ENCODE measurements at places on chromosomes 3 and 15. TPM values are rescaled to one million over a fixed set of nuclear protein-coding genes. Genes with fewer than 3 reads are reported as not detected.

The RASL12 gene
- total RNA-seq: not detected

DNA sequence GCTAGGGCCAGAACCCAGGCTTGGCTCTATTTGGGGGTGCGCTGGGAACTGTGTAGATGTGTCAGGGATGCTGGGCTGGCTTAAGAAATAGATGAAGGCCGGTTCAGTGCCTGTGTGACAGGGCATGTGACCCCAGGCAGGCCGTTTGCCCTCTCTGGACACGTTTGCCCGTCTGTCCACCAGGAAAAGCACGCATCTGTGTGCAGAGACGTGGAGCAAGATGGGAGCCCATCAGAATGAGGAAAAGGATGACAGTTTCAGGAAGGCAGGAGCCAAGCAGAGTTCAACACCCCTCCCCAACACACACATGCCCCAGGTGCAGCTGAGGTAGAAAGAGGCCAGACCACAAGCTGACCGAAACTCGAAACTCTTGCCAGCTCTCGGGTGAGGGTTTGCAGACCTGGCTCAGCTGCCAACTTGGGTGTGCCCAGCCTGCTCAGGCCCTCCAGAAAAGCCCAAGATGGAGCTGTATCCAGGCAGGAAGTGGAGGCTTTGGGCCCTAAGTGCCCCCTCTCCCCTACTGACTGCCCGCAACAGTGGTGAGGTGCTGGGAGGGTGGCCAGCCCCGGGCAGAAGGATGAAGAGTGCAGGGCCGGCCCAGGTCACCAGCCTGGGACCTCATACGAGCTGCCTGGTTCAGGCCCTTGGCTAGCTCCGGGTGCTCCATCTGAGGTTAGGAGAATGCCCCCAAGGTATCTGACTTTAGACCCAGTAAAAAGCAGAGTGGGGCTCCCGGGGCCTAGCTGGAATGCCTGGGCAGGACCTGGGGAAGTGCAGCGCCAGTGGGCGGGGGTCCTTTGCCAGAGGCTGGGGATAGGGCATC, 10.2 kb upstream of the MESP1 start:
- no peak for DNase-seq

The PARP15 gene
- not detected for total RNA-seq

DNA sequence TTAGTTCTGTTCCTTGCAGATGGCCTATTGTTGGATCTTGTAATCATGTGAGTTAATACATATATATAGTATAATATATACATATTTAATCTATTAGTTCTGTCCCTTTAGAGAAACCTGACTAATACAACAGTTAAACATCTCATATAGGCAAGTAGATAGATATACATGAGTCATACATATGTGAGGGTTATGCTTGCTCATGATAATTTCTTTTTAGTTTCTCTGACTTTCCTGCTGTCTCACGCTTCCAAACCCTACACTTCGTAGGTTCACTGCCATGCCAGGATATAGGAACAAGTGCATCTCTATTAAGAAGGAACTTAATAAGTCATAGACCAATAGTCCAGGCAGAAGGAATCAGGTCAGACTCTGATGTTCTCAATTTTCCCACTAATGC, 16.8 kb upstream of the CLDN16 start:
- DNase-seq: no peak

The XCR1 gene
- not detected for total RNA-seq

The FMN1 gene
- 4.0 TPM for total RNA-seq

The STRA6 gene
- 0.45 TPM for total RNA-seq

The HGD gene
- total RNA-seq: 91.5 TPM

DNA sequence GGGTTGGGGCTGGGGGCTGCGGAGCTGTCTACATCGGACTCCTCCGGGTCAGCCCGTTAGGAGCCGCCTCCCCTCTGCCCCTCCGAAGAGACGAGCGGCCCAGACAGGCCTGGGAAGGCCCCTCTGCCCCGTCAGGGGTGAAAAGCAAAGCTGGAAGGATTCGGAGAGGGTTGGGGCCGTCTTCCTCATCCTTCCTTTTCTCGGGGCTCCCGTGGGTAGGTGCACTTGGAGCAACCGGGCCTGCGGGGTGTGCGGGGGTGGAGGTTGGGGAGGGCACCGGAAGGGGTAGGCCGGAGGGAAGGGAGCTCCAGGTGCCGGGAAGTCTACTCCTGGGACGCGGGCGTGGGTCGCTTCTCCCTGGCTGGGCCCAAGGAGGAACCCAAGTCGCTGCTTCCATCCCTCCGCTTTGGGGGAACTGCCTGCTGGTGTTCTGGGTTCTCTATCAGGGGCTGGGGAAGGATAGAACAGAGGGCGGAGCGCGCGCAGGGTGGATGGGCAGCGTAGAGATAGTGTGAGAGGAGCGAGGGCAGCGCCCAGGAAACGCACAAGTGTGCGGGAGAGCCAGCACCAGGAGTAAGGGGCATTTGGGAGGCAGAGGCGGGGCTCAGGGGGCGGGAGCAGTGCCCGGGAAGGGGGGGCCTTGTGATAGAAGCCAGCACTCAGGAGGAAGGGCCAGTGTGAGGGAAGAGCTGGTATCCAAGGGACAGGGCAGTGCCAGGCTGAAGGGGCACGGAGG, 590 bp downstream of the POLR2H start:
- no peak for DNase-seq

GRCh38 chr15:59762558-59762957, 73.4 kb upstream of the BNIP2 start:
- DNase-seq: no peak

The SLMAP gene
- 61.5 TPM for total RNA-seq

DNA sequence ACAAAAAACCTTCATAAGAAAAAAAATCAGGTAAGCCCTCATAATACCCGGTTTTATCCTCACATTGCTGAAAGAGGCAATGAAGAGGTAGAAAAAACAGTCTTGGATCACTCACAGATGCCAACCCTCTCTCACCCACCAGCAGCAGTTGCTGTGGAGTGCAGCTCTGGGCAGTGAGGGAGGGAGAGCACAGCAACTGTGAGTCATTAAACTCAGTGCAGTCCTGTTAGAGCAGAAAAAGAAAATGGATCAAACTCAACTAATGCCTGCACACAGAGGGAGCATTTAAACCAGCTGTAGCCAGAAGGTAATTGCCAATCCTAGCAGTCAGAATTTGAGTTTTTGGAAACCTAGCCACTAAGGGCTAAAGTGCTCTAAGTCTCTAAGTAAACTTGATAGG, 1050.6 kb upstream of the ALCAM start:
- DNase-seq: peak; percentile 45

DNA sequence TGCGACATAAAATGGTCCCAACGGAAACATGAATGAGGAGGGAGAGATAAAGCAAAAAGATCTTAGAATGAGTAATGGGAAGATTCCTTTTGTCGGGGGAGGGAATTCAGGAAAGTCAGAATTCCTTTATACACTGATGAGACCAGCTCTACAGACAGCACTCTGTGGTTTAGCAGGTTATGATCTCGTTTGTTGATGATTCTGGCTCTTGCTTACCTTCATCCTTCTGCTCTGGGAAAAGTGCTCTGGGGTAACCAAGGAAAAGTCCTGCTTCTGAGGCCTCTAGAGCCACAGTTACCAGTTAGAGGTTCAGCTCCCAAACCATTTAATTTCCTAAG, 150.7 kb upstream of the NR2E3 start:
- DNase-seq: peak; percentile 18

DNA sequence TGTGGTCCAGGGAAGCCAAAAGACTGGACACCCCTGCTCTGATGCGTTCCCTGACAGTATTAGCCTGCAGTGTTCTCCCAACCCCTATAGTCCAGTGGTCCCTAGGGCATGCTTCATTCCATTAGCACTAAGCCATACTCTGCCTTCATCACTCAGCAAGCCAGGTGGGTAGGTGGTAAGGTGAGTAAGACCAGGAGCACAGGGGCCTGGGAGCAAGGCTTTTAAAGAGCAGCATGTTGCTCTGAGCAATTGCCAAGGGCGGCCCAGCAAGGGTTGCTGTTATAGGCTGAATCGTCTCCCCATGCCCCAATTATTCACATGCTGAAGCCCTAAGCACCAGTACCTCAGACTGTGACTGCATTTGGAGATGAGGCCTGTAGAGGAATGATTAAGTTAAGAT, 11.0 kb downstream of the CXCR6 start:
- DNase-seq: no peak

DNA sequence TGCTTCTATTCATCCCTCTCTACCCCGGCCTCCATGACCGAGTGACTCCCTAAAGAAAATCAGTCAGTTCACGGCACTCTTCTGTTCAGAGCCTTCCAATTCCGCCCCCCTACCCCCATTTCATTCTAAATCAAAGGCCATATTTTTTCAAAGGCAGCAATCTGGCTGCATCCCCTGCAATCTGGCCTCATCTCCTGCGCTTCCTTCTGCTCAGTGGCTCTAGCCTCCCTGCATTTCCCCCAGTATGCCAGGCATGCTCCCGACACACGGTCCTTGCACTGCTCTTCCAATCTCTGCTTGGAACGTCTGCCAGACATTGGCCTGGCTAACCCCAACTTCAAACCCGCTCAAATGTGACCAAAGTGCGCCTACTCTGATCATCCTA, 67.7 kb downstream of the EXOG start:
- DNase-seq: no peak

The SPESP1 gene
- 0.75 TPM for total RNA-seq

- no peak for DNase-seq
These were observed 114.2 kb downstream of the ULK4 start for GRCh38 chr3:41847679-41848078.

GRCh38 chr15:75192307-75192706, 9.4 kb upstream of the C15orf39 start:
- DNase-seq: no peak

DNA sequence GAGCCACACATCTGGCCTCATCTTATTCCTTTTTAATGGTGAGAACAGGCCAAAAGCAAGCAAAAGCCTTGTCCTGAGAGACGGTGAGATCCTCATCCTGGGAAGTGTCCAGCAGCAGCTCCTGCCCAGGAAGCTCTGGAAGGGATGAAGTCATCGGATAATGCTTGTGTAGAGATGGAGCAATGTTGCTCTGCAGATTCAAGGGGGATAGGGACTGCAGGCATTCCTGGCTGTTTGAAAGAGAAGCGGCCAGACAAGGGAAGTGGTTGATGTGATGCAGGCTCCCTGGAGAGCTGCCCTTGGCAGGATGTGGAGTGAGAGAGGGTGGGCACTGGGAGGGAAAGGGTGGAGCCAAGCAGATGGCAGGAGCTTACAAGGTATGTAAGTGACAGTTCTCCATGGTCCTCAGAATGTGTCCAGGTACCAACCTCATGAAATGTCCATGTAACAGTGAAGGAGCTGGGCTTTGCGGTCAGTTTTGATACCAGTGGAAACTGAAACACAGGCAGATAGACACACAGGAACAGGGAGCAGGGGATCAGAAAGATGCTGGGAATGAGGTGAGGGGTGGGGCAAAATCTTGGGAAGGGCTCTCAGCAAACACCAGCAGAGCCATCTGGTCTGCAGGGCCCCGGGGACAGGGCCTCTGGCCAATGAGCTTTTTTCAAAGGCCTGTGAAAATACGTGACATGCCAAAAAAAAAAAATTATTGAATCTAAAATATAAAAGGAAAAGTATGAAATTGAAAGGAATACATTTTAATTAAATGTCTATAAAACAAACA, 32.2 kb upstream of the LACTB start:
- DNase-seq: peak; percentile 51

The SHC4 gene
- 7.3 TPM for total RNA-seq

DNA sequence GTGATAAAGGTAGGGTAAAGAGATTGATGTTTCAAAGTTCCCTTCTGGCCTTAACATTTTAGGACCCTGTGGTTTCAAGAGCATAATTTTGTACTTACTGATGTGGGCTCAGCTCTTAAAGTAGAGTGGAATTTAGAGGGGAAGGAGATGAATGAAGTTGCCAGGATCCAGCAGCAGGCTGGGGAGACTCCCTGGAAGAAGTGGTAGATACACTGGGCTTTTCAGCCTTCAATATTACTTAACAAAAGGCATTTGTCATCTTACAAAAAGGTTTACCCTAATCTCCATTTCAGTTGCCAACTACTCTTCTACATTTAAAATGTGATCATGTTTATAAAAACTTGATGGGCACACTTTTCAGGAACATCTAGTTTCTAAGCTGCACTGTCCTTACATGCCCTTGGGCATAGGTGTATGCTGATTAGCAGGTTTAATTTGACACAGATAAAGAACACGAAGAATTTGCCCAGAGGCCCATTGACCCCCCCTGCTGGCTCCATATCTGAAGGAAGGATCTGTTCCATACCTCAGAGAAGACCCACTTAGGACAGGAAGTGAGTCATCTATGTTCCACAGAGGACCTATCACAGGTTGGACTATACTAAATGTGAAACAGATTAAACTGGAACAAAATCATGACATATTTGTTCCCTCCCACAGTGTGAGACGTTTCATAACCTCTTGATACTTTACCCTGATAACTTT, 93.0 kb upstream of the LPP start:
- peak; percentile 72 for DNase-seq

The SLC27A2 gene
- 2.8 TPM for total RNA-seq

GRCh38 chr3:42668793-42669217, 15.3 kb downstream of the ZBTB47 start:
- no peak for DNase-seq

DNA sequence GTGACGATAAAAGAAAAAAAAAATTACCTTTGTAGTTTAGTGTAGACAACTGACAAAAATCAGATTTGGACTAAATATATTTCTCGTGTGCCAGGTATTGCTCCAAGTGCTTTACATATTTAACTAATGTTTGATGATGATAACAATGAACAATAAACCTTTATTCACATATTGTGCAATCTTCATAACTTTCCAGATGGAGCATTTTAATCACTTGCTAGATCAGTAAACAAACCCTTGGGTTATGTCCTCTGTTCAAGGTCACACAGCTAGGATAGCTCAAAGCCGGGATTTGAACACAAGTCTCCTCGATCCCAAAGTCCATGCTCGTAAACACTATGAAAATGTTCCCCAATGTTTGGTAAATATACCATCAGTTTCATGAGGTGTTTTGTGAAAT, 14.5 kb downstream of the NCEH1 start:
- DNase-seq: no peak

- no peak for DNase-seq
These were observed 253.0 kb downstream of the RAP2B start for GRCh38 chr3:153414982-153415381.

Data from renal cortical epithelial cell (primary cell).